ENCODE measurements at places on chromosomes 1 and 21.
A peak's percentile ranks its signal among the peaks of the same experiment; 100 is the strongest.

DNA sequence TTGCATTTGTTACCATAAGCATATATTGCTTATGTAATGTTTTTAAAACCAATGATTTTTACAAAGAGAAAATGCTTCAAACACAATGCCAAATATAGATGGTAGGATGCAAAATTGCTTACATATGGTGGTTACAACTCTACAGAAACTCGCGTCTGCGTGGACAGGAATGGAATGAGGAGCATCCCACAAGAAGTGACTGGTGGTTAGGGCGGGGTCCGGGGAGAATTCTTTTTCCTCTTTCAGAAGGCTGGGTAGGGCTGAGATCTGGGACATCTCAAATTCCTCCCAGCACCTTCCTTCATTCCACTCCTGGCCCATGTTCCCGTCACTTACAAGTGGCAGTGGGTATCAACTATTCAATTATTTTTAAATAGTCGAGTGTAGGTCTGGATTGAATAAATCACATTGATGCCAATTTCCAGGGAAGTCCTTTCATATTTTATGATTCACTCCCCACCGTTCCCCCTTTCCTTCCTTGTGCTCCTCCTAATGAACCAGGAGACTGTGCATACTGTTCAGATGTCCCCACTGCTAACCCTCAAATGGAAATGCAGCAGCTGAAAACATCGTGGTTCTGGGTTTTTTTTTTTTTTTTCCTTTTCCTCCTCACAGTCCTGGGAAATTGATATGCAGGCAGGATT, 174.5 kb upstream of the POU3F1 start:
- DNase-seq, result no peak

- DNase-seq, result no peak
Measured at GRCh38 chr1:217141711-217142110, 418.5 kb upstream of the ESRRG start.

- no peak for DNase-seq
Measured at GRCh38 chr1:228314658-228315483, 91.8 kb downstream of the TRIM11 start.

- DNase-seq, result no peak
Measured at GRCh38 chr1:8736927-8737326, 80.5 kb downstream of the RERE start.

- DNase-seq, result no peak
Measured at GRCh38 chr1:27316860-27317259, 5.1 kb upstream of the TMEM222 start.

DNA sequence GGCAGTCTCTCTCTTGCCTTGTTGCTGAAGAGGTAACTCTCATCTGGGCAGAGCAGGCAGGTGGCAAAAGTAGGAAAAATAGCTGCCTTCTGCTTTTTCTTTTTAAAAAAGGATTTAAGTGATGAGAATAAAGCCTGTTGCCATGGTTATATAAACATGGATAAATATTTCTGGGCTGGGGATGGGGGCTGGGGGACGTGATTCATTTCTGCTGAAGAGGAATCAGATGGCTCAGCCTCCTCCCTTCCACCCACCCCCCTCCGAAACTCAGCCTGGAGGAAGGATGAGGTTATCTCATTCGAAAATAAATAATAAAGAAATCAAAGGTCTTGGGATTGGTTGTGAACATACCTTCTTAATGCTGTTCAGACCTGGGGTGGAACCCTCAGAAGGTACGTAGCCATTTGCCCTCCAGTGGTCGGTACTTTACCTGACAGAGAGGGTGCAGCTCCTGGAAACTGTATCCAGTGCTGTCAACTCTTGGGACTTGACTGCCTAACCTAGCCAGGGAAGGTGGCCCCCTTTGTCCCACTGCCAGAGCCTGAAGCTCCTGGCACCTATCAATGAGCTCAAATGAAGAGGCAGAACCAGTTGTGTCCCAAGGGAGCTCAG, 3.8 kb upstream of the INKA2 start:
- no peak for DNase-seq

DNA sequence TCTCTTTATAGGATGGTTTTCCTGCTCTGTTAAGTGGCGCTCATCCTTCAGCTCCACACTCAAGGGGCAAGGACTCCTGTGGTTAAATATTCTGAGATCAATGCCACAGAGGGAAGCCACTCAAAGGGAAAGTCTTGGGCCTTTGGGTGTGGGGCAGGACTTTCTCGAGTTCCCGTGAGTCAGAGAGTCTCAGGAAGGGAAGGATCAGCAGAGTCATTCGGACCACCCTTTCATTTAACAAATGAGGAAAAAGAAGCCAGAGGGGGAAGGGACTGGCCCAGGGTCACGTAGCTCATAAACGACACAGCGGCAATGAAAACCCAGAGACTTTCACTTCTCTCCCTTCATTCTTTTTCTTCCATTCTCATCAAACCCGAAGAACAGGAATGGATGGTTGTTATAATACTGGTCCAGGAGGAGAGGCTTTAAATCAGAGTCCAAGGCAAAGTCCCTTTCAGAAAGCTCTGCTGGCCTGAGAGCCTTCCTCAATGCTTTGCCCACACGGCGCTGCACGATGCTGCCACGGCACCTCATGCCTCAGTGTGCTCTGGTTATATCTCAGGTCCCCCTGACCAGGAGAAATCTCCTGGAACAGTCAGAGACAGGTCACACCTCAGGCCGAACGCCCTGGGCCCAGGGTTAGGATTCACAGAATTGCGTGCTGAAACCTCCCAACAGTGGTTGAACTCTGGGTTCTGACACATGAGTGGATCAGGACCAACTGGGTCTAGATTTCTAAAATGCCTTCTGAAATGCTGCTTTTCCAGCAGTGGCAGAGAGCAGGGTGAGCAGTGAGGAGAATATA, 65.3 kb downstream of the TENT5C start:
- DNase-seq, result no peak

DNA sequence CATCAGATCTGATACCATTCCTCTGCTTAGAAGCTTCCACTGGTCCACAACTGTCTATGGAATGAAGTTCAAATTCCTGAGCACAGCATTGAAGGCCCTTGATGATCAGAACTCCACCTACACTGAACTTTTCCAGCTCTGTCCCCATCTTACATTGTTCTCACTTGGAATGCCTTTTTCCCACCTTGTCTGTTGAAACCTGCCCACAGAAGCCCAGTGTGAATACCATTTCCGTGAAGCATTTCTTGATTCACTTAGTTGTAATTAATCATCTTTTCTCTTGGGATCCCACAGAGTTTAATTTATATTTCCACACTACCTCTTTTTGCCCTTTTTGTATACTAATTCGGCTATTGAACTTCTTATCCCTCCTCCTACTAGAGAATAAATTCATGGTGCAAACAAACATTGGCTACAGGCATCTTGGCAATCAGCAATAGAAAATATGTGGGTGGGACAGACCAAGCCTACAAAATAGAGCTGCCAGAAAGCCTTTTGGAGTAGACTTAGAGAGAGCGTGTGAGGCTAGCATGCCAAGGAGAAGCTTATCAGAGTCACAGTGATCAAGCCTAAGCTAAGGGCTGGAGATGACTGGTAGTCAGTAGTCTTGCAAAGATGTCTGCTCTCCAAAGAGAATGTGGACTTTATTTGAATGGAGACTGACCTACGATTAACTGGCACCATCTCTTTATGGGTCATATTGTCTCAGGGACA, 26.1 kb downstream of the NHLH2 start:
- no peak for DNase-seq

DNA sequence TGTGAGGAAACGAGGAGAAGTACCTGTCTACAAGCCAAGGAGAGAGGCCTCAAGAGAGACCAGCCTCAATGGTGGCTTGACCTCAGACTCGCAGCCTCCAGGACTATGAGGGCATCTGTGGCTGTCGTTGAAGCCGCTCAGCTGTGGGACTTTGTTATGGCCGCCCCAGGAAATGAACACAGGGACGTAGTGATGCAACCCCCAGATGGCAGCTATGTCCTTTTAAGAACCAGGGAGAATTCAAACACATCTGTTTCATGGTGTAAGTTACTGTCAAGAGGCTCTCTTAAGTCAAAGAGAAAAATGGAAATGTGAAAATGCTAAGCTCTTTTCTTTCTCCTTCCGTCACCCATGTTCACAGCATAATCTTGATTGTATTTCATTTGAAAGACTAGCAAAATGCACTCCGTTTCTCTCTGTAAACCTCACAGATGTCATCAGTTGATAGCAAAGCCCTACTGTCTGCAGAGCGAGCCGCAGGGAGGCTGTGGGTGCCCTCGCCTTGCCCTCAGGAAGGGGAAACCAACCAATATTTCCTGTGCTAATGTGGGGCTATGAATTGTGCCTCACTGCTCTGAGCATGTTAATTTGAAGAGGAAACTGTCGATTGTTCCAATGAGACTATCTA, 21.3 kb downstream of the UBASH3A start:
- peak; percentile 70 for DNase-seq

DNA sequence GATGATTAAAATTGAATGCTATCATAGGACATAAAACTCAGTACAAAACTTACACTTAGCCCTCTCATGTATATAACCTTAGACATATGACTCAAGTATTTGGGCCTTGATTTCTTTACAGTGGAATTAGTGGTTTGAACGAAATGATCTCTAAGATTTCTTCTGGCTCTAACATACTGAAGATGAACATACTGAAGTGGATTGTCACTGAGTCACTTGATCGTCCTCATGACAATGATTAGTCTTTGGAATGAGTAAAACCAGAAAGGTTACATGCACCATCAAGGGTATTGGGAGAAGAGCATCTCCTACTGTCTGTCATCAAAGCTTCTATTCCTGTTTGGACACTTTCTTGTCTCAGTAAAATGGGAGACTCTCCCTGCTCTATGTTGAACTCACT, 17.4 kb downstream of the FMN2 start:
- DNase-seq, result no peak

DNA sequence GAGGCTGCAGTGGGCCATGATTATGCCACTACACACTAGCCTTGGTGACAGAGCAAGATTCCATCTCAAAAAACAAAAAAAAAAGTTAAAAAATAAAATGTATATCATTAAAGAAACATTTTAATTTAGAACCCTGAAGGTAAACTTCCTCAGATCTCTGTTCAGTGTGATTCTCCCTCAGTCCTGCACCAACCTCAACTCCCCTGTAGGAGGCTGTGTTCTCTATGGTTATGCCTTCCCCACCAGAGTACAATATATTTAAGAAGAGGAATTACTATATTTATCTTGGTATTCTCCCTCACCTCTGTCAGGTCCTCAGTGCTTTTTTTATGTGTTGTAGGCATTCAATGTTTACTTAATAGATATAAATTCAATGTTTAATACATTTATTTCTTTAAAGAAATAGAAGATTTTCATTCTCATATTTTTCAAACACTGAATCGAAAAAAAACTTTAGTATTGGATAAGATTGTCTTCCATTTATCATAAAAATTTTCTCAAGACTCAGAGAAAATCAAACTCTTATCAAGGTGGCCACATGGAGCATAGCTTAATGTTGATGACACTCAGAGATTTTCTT, 4.8 kb upstream of the LRRC8B start:
- DNase-seq, result peak; percentile 22

GRCh38 chr21:35737899-35738346, 322.4 kb downstream of the SETD4 start:
- no peak for DNase-seq

DNA sequence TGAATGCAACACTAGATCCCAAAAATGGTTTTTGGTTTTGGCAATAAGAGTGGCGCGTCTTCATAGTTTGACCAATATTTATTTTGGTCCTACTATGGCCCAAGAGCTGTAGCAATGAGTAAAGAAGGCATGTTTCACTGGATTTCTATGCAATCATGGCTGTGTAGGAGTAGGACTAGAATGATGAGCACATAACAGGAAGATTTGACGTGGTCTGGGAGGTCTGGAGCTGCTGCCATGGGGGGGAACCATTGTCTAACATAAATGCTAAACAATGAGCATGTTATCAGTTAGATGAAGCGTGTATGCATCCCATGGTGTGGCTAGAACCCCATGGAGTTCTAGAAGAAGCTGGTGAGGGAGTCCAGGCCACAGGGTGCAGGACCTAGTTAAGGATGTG, 38.3 kb downstream of the OLIG1 start:
- no peak for DNase-seq

DNA sequence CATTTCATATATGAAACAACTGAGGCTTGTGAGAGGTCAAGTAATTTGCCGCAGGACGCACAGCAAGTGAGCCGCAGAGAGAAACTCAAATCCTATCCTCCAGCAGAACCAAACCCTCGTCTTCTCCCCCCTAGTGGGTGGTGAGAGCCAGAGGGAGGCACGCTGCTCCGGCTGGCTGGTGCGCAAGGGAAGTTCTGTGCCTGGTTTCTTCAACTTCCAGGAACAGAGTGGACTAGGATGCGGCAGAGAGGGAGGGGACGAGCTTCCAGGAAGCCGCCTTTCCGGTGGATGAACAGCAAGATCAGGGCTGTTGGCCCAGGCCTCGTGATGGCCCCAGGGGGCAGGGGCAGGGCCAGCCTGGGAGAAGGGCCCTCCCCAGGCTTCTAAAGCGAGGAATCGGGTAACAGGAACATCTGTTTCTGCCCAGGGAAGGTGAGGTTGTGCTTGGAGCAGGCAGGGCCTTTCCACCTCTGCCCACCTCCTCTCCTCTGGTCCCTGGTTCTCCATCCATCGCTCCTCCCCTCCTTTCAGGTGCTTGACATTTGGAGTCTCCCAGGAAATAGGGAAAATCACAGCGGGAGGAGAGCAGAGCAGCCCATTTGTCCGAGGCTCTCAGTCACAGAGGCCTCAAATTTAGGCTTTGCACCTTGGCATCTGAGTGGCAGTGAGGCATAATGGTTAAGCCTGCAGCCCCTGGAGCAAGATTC, 16.8 kb upstream of the PDIK1L start:
- no peak for DNase-seq

DNA sequence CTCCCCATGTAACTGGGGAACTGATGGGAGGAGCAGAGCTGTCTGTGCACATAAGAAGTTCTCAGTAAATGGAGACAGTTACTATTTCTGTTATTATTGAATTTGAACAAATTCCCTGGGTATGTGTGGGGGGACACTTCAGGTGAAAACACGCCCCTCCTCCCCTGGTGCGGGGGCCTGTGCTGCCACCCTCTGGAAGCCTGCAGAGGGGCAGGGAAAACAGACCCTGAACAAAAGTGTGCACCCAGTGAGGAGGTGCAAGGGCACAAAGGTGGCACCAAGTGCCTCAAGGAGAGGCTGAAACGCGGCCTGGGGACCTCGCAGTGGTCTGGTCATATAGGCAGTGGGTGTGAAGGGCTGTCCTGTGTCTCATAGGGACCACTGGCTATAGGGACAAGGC, 18.2 kb upstream of the NADK start:
- DNase-seq, result no peak

- DNase-seq, result no peak
Measured at GRCh38 chr1:30728832-30729638, 5.7 kb upstream of the MATN1 start.

- no peak for DNase-seq
Measured at GRCh38 chr1:230029244-230029941, 37.6 kb upstream of the GALNT2 start.

DNA sequence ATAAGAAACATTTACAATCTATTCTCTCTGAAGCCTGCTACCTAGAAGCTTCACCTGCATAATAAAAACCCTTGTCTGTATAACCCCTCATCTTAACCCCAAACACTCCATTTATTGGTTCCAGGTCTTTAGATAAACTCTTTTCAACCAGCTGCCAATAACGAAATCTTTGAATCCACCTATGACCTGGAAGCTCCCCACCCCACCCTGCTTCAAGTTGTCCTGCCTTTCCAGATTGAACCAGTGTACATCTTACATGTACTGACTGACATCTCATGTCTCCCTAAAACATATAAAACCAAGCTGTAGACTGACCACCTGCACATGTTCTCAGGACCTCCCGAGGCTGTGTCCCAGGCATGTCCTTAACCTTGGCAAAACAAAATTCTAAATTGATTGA, 50.7 kb upstream of the VWA5B1 start:
- no peak for DNase-seq
